ENCODE measurements at places on chromosomes 3 and 15. TPM values are rescaled to one million over a fixed set of nuclear protein-coding genes. Genes with fewer than 3 reads are reported as not detected.

The FAM43A gene
- total RNA-seq: 40.0 TPM

DNA sequence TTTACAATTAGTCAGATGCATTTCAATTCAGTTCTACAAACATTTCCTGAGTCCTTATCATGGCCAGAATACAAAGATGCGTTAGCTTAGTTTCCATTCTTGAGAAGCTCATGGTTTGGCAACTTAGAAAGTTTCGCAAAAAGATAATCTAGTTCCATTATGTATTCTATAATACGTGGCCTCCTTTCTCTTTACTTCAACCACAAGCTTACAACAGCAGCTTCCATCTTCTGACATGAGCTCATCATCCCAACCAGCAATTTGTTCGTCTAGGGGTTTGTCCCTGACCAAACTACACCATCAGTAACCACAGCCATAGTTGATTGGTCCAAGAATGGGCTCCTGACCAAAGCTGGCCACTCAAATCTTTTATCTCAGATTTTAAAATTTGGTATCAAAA is 267.6 kb upstream of the TBC1D5 start:
- no peak for DNase-seq

DNA sequence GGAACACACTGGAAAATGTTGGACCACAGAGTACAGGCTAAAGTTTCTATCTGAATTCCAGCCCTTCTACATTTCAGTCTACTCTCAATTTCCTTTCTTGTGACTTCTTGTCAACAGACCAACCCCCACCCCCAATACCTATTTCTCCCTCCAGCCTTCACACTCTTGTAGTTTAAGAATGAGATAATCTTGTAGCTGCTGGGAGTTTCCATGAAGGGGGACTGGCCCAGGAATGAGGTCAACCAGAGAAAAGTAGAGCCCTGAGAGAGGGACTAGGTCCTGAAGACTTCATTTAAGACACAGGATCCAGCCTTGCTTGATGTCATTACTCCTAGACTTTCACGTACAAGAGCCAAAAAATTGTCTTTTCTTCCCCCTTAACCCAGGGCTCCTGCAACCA is 29.5 kb upstream of the FAM107A start:
- no peak for DNase-seq

The ZIC1 gene
- total RNA-seq: 24.3 TPM

- DNase-seq: no peak
Observed at GRCh38 chr3:29827756-29828155, 546.9 kb downstream of the RBMS3 start.

The TLR9 gene
- not detected for total RNA-seq

The C3orf33 gene
- 5.1 TPM for total RNA-seq

DNA sequence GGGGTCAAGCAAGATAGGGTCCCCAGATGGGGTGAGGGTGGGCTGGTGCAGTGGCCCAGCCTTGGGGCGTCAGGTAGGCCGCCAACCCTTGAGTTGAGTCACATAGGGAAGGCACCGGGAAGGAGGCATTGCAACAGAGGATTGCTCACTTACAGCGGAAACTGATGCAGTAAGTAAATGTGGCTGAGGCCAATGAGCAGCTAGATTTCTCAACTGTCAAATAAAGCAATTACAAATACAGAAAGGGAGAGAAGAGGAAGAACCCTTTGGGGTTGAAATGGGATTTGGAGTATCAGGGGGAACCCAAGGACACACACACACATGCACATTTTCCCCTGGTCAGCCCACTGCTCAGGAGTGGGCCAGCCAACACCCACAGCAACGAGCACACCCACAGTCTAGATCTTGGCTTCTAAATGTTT is 44.0 kb downstream of the CHSY1 start:
- peak; percentile 18 for DNase-seq

The MYEF2 gene
- total RNA-seq: 5.6 TPM

The UROC1 gene
- total RNA-seq: not detected

The NGRN gene
- 134 TPM for total RNA-seq

DNA sequence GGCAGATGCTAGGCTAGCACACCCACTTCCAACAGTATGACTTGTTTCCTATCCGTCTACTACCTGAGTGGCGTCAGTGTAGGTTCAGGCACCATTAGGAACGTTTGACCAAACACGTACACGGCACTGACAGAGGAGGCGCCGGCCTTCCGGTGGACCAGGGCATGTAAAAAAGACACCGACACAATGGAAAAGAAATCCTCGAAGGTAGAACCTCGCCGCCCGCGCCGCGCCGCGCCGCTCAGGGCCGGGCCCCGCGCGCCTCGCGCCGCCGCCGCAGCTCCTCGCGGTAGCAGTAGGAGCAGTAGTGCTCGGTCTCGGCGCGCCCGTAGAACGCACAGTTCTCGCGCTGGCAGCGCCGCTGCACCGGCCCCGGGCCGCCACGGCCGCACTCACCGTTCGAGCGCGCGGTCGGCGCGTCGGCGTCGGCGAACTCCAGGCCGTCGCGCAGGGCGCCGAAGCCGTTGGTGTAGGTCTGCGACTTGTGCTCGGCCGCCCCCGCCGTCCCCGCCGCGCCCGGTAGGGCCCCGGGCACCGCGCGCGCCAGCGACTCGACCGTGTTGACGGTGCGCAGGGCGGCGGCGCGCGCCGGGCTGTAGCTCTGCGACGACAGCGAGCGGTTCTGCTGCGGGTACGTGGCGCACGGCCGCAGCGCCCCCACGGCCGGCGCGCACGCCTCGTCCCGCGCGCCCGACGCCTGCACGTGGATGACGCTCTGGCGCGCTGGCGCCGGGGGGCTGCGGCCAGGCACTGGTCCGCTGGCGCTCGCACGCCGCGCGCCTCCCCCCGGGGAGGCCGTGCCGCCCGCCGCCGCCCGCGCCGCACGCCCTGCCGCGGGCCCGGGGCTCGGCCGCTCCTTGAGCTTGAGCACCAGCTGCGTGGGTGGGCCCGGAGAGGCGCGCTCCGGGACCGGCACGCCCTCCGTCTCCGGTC is 156.7 kb downstream of the KLF13 start:
- no peak for DNase-seq

- no peak for DNase-seq
Observed at GRCh38 chr3:139456386-139456785, 19.9 kb downstream of the RBP2 start.

- DNase-seq: no peak
Observed at GRCh38 chr3:47028146-47028545, 48.7 kb downstream of the NBEAL2 start.

All from MG63 (cell line).